ENCODE measurements at places on chromosomes 3 and 15.
A peak's percentile ranks its signal among the peaks of the same experiment; 100 is the strongest.

- no peak for DNase-seq
Measured at GRCh38 chr3:32946973-32947788, 4.3 kb upstream of the CCR4 start.

DNA sequence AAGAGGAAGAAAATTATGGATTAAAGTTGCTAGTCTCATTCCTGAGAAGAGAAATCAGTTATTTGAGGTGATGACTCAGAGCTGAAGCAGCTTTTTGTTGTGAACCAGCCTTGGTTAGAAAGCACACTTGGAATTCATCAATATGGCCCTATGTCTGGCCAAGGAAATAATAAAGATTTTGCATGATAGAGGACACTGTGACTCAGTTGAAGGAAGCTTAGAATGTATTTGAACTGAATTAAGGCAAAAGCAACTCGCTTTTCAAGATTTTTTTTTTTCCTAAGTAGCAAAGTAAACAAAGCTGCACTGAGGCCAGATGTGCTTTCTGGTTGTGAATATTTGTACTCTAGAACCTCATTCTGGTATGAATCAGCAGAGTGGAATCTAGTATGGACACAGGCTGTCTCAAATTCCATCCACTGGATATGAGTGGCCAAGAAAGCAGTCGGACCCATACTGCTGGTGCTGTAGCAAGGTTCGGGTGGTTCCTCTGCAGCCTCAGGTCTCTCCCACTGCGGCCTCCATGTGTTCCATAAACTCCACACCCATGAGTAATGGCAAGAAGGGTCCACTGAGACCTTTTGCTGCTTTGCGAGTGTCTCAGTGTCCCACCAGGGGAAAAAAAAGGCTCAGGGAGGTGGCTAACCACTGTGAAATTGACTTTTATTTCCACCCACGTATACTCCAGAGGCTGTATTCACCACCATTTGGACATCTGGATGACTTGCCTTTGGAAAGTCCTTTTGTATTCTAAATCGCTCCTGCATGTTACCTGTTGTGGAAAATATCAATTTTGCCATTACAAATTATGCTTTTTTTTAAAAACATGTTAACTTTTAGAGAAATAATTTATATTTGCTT lies 53.1 kb downstream of the TGFBR2 start:
- peak; percentile 28 for DNase-seq

DNA sequence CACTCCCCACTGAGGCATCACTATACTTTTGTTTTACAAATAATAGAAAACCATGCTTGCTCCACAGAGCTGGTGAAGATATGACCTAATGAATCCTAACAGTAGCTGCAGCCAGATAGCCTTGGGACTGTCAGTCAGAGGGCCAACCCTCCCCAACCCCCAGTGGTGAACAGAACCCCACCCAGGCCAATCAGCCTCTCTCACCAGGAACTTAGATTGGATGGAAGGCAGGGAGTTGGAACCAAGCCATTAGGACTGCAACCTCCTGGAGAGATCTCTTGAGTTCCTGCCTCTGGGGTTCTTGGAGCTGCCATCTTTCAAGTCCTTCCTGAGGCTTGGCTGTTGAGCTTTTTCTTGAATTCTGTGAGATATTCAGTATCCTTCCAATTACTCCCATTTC lies 3.0 kb upstream of the MRPS22 start:
- DNase-seq, result no peak

- DNase-seq, result peak; percentile 89
Measured at GRCh38 chr15:33700695-33701303, 267.5 kb upstream of the CHRM5 start.

DNA sequence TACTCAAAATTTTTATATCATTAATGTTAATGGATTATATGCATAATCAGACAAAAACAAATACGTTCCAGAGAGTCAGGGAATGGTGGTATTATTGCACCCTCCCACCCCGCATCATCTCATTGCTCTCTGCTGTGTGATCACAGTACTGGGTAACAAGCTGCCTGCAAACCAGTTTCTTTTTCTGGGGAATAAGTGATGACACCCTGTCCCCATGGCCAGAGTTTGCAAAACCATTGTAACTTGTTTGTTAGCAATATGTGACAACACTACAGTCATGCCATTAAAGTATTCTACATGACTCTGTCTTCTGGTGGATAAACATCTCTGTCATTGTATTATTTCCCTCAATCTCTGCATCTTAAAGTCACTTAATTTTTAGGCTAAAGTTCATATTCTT lies 39.5 kb downstream of the ZBTB38 start:
- no peak for DNase-seq

DNA sequence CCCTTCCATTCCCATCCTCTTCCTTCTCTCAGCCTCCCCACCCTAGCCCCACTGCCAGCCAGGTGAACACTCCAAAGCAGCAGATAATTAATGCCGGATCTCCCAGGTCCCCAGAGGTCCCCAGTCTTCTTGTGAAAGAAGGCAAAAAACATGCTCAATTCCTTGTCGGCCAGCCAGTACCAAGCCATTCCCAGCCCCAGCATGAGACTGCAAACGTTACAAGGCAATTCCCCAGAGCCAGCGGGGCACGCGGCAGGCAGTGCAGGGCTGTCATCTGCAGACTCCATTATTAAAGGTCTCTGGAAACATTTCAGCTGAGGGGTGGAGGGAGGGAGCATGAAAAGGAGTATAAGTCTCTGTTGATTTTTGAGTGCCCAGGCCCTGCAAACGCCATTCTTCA lies 117.8 kb downstream of the XXYLT1 start:
- DNase-seq, result peak; percentile 71

DNA sequence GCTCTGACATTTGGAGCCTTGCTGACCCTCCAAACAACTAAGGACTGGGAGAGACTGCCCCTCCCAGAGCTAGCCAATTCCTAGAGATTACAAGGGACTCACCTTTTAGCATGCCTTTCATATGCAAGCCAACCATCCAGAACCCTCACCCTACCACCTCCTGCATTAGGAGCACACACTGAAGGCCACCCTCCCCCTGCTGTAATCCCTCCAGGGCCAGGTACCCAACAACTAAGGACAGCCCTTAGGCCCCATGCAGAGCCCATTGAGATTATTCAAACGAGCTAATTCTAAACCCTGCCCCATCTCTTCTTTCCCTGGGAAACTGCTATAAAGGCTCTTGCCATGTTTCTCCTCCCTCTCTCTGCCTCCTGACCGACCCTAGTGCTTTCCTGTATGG lies 352.6 kb downstream of the ERC2 start:
- DNase-seq, result peak; percentile 93

DNA sequence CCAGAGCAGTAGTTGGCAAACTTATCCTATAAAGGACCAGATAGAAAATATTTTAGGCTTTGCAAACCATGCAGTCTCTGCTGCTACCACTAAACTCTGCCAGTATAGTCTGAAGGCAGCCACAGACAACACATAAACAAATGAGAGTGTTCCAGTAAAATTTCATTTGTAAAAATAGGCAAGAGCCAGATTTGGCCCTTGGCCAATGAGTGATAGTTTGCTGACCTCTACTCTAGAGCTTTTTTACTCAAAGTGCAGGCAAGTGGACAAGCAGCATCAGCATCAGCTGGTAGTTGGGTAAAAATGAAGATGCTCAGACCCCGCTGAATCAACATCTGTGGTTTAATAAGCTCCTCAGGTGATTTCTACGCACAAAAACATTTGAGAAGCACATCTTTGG lies 269.8 kb downstream of the NTRK3 start:
- DNase-seq, result no peak

- DNase-seq, result no peak
Measured at GRCh38 chr3:194570235-194570634, 63.0 kb downstream of the TMEM44 start.

DNA sequence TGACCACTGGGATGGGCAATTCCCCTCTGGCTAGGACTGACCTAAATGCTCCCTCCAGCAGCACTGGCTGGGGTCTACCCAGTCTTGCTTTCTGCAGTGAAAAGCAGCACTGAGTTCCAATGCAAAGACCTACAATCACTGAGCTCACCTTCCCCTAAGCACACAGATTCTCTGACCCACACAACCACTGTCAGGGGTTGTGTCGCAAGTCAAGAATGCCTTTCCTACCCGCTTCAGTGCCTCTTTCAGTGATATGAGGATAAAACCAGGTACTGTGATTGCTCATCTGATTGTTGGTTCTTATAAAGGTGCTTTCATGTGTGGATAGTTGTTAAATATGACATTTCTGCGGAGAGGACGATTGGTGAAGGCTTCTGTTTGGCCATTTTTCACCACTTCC lies 345.6 kb downstream of the GAP43 start:
- no peak for DNase-seq

DNA sequence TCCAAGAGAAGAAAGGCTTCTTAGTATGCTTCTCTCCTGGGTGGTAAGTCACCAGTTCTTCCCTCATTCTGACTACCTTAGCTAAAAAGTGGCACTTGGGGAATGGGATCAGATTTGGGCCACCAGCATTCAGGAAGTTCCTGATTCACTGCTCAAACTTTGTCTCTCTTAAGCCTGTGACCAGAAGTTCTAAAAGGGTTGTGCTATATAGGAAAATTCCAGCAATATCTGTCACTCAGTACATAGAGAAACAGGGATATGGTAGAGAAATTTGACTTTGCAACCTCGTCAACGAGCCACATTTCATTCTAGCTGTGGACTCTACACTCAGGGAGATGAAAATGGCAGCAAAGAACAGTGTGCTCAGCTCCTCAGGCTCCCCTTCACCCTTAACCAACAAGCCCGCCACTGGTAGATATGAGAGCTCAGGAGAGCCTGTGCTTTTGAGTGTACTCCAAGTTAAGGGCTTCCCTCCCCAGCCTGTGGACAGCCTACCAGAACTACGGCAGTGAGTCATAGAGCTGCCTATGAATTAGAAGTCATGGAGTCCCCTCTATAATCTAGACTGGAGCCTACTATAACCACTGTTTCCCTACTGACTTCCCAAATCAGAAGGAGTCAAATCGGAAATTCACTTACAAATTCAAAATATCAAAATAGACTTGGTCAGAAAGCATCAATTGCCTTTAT lies 52.6 kb upstream of the MYO5C start:
- no peak for DNase-seq

DNA sequence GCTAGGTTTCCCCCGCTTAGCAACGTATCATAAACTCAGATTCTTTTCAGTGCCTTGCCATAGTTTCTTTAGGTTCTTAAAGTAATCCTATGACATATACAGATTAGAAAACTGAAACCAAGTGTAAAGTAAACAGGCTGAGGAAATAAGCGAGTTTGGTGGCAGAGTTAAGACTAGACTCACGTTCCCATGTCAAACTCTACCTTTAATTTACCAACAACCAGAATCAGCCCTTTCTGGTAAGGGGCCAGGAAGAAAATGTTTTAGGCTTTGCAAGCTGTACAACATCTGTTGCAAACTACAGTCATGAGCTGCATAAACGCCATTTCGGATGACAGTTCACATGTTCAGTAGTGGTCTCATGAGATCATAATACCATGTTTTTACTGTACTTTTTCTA lies 128.0 kb upstream of the PRICKLE2 start:
- no peak for DNase-seq

DNA sequence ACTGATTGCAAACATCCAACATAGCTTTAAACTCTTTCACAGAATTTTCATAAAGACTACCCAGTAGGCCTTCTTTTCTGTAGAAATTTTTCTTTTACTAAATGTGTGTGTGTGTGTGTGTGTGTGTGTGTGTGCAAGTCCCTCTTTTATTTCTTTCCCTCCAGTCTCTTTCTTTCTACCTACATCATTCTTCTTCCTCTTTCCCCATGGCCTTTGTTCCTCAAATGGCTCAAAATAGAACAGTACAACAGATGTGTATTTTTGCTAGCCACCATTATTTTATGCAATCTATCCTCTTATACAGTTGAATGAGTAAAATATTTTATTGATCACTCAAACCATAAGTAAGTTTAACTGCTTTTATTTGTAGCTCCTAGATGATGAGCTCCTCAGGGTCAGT lies 76.4 kb downstream of the USF3 start:
- DNase-seq, result no peak

- DNase-seq, result no peak
Measured at GRCh38 chr3:31581660-31582059, 48.9 kb downstream of the STT3B start.

GRCh38 chr3:69108811-69109210 lies 13.6 kb downstream of the LMOD3 start:
- DNase-seq, result no peak

DNA sequence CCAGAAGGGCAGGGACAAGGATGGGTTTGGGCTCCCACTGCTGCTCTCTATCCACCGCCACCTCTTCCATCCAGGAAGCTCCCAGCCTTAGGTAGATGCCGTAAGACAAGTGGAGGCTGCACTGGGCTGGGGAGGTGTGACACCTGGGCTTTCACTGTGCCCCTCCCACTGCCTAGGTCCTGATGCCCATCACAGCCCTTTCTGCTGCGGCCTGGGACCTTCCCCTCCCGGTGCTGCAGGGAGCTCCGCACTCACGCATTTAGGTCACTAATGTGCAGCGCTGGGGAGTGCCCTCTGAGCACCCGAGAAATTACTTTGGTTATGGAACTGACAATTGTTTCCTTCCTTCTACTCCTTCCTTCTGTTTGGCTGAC lies 850 bp downstream of the LTF start:
- DNase-seq, result no peak

DNA sequence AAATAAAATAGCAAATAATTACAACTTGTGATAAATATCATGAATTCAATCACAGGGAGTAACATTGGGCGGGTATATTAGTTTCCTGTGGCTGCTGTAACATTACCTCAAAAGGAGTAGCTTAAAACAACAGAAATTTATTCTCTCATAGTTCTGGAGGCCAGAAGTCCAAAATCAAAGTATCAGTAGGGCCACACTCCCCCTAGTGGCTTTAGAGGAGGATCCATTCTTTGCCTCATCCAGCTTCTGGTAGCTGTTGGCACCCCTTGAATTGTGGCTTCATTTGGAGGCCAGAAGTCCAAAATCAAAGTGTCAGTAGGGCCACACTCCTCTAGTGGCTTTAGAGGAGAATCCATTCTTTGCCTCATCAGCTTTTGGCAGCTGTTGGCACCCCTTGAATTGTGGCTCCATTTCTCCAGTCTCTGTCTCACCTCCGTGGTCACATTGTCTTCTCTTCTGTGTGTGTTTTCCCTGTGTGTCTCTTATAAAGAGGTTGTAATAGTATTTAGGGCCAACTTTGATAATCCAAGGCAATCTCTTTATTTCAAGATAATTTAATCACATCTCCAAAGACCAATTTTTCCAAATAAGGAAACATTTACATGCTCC lies 3.1 kb upstream of the CFAP20DC start:
- DNase-seq, result peak; percentile 36

DNA sequence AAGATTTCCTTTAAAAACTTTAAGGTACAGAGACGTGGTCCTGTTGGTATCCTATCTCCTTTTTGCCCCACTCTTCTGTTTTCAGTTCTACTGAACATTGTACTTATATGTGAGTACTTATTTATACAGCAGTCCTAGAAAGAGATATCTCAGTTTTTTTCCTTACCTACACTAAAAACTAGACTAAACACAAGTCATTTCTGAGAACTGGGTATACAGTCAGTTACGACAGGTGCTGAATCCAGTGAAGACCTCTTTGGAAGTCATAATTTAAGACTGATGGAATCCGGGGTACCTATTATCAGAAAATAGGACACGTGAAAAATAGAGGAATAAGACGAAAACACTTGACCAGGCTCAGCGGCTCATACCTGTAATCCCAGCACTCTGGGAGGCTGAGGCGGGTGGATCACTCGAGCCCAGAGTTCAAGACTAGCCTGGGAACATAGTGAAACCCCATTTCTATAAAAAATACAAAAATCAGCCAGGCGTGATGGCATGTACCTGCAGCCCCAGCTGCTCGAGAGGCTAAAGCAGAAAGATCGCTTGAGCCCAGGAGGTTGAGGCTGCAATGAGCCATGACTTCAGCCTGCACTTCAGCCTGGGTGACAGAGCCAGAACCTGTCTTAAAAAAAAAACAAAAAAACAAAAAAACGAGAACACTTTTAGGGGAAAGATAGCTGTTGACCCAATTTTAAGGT lies 76.3 kb downstream of the KLHL25 start:
- DNase-seq, result no peak

- DNase-seq, result no peak
Measured at GRCh38 chr3:176737480-176738110, 459.7 kb downstream of the TBL1XR1 start.
